ENCODE measurements at places on chromosomes 1 and 21.

DNA sequence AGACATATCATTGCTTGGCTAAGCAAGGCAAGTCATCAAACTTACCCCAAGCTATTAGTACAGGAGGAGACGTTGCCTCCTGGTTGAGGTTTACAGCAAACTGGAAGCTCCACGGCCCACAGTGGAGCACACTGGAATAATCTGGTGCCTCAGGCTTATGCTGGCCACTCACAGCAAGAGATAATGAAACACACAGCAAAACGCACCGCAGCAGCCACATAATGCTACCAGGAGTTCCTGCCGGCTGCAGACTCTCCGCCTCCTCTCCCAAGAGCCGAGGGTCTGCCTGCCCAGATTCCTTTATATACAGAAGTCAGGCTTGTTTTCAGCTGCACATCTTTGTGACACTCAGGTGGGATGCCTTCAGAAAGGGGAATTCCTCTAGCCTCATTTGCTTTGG is 306 bp downstream of the ZP4 start:
- no peak for DNase-seq

GRCh38 chr1:223750730-223751570 is 38.6 kb downstream of the CAPN2 start:
- DNase-seq: no peak

GRCh38 chr1:4309676-4310320 is 344.6 kb upstream of the AJAP1 start:
- no peak for DNase-seq

GRCh38 chr1:151967091-151967490 is 26.6 kb downstream of the S100A10 start:
- DNase-seq: no peak

DNA sequence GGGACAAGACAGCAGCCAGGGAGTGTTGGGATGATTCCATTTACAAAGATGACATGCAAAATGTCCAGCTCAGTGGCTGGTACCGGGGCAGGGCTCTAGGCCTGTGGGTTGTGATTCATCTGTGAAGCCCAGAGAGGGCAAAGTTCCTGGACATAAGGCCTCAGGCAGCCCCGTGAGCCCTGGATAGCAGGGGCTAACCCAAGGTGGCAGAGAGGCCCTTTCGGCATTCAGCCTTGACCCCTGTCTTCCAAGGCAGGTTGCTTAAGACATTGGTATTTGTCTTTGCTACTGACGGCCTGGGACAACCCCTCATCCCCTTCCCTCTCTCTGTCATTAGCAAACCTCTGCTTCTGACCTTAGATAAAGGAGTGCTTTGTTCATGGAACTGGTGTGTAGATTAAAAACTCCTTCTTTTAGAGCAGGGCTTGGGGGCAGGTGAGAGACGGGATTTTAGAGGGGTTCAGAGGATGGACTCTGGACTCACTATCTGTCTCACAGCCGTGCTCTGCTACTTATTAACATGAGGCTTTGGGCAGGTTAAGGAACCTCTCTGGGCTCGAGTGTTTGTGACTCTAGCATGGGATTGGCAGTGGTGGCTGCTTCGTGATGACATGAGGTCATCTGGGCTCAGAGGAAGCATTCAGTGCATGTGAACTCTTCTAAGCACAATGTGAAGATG is 36.3 kb downstream of the TMEM51 start:
- DNase-seq: no peak

DNA sequence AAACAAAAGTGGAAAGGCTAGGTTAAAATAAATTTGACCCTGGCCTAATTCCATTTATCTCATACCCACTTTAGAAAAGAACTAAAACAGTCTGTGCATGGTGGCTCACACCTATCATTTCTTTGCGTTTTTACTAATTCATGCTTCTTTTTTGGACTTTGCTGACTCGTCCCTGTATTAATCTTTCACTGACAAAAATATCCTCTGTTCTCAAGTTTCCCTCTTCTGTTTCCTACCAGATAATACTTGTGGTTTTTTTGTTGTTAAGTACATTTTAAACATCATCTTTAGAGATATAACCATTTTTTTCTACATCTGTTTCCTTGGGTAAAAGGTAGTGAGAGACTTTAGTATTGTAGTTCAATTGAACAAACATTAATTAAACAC is 11.5 kb downstream of the CNST start:
- no peak for DNase-seq

DNA sequence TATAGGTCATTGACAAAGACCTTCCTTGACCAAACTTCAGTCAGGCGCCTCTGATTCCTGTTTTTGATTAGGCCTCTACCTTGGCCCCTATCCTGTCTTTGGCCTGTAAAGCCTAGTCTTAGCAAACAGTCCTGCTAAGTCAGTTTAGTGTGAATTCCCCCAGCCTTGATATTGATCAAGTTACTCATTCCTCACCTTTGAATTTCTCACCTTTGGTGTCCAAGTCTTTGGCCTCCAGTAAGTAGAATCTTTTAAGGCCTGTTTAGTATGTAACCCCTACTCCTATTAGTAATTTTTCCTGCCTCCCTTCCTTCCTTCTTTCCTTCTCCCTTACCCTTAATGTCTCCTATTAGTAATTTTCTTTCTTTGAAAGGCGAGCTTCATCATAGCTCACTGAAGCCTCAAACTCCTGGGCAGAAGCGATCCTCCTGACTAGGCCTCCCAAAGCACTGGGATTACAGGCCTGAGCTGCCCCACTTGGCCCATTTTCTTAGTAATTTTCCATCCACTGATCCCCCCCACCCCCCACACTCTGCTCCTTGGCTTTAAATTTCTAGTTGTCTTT is 13.0 kb upstream of the ZNF692 start:
- no peak for DNase-seq

GRCh38 chr1:18955441-18956192 is 859 bp downstream of the IFFO2 start:
- peak; percentile 44 for DNase-seq

- no peak for DNase-seq
Measured at GRCh38 chr1:50109647-50110075, 941 bp downstream of the ELAVL4 start.

DNA sequence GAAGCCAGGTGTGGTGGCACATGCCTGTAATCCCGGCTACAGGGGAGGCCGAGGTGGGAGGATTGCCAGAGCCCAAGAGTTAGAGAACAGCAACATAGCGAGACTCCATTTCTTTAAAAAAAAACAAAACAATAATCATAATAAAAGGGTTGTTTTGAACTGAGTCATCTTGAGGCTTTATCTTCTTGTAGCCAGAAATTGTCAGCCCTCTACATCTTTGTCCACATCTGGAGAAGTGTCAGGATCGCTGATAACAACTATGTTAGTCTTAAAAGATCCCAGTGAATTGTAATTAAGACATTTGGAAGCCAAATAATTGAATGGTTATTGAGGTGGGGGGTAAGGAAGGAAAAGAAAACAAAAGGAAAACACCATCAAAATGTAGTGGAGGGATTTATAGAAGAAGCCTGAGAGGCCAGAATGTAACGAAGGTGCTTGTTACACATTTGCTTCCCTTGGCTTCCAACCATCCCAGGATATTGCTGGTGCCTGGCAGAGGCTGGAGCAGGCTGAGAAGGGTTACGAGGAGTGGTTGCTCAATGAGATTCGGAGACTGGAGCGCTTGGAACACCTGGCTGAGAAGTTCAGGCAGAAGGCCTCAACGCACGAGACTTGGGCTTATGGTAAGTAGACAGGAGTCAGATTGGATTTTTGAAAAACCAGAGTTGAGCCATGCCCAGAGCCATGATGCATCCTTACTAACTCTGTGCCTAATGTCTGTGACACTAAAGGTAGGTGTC is 52.5 kb upstream of the MTR start:
- DNase-seq: no peak

GRCh38 chr1:13607002-13607401 is 23.4 kb downstream of the PDPN start:
- no peak for DNase-seq

- no peak for DNase-seq
Measured at GRCh38 chr1:44354268-44354839, 703 bp downstream of the ERI3 start.

- DNase-seq: peak; percentile 28
Measured at GRCh38 chr1:14599183-14599791, 802 bp downstream of the KAZN start.

DNA sequence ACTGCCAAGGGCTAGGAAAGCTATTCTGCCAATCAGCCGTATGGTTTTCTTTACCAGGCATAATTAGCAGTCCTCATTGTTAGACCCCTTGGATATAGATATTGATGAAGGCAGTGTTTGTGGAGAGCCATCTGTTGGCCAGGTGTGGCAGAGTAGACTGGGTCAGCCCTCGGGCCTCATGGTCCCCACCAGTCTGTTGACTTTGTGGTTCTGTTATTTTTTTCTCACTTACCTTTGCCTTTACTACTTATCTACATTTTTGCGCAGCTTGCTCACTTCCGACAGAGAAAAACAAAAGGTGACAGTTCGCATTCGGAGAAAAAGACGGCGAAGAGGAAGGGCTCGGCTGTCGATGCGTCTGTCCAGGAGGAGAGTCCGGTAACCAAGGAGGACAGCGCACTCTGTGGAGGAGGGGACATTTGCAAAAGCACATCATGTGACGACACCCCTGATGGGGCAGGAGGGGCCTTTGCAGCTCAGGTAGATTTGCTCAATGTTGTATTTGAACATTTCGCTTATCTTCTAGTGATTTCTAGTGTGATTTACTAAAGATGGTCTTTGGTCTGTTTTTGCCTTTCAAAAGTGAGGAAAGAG is 2.3 kb downstream of the PCNT start:
- DNase-seq: no peak

DNA sequence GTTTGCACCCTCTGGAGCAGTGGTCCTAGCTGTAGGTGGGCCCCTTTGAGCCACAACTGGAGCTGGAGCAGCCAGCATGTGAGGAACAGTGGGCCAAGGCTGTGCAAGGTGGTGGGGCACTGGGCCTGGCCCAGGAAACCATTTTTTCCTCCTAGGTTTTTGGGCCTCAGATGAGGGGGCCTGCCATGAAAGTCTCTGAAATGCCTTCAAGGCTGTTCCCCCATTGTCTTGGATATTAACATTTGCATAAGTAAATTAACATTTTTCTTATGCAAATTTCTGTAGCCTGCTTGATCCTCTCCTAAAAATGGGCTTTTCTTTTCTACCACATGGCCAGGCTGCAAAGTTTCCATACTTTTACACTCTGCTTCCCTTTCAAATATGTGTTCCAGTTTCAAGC is 212.0 kb downstream of the NTNG1 start:
- no peak for DNase-seq

- no peak for DNase-seq
Measured at GRCh38 chr1:66690666-66691381, 61.4 kb upstream of the DYNLT5 start.

- DNase-seq: no peak
Measured at GRCh38 chr1:233700338-233700737, 86.4 kb downstream of the KCNK1 start.

GRCh38 chr1:165173409-165173808 is 183.1 kb downstream of the LMX1A start:
- no peak for DNase-seq

- peak; percentile 45 for DNase-seq
Measured at GRCh38 chr21:42652527-42653230, 742 bp upstream of the PDE9A start.

DNA sequence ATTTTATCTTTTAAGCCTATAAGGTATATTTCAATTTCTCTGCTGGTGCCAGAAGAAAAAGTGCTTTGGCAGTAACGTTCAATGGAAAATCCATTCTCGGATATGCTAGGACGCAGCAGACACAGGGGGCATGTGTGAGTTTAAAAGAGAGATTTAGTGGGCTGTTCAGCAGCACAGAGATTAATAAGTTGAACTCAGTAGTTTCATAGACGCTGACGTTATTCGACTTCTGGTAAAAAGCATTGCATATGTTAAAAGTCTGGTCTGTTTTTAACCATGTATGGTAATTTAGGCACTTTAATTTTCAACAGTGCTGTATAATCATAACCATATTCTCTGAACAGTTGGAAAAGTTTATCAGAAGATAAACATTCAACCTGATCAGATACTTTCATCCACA is 99.6 kb downstream of the ATP6V1G3 start:
- no peak for DNase-seq

- DNase-seq: peak; percentile 28
Measured at GRCh38 chr1:58065520-58065919, 481.0 kb downstream of the OMA1 start.

DNA sequence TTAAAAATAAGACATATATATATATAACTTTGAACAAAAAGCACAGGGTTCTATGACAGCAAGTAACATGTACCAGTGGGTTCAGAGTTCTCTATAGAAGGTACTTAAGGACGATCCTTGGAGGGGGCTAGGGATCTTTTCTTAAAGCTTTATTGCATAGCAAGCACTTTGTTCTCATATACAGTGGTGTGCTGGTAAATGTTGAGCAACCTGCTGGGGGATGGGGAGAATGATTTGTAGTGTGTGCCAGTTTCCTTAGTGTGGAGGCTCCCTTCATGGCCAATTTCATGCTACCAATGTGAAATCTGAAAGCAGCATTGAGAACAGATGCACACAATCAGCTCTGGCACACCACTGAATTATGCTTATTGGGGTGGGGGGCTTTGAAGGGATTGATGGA is 69.5 kb upstream of the NFASC start:
- no peak for DNase-seq

DNA sequence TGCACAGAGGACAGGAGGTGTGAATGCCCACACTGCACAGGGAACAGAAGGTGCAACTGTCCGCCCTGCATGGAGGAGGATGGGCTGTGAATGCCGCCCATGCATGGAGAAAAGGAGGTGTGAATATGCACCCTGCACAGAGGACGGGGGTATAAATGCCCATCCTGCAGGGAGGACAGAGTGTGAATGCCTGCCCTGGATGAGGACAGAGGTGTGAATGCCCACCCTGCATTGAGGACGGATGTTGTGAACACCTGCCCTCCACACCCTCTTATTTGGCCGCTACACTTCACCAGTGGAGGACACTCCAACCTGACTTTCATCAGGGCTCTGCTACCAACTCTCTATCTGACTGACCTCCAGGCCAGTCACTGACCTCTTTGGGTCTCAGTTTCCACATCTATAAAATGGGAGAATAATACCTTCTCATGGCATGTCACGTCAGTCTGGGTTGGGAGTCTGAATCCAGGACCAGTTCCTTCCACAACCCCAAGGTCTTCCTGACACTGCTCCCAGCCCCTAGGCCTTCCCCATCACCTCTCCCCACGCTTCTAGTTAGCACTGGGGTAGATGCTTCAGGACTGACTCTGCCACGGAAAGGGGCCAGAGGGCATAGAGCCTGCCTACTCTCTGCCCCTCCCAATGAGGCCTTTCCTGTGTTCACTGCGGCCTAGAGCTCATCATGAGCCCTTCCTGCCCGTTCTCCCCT is 28.4 kb downstream of the ZBTB17 start:
- no peak for DNase-seq

GRCh38 chr1:19013826-19014548 is 57.5 kb upstream of the IFFO2 start:
- peak; percentile 2 for DNase-seq

- DNase-seq: no peak
Measured at GRCh38 chr1:170910273-170910672, 25.1 kb upstream of the MROH9 start.

GRCh38 chr21:26087223-26087918 is 83.2 kb downstream of the APP start:
- DNase-seq: no peak
